ENCODE measurements at places on chromosomes 7 and 10.

- no peak for DNase-seq
These were observed 58.3 kb downstream of the SLC39A12 start for GRCh38 chr10:18010050-18010449.

GRCh38 chr7:139068544-139069399, 32.9 kb upstream of the ZC3HAV1L start:
- no peak for DNase-seq

DNA sequence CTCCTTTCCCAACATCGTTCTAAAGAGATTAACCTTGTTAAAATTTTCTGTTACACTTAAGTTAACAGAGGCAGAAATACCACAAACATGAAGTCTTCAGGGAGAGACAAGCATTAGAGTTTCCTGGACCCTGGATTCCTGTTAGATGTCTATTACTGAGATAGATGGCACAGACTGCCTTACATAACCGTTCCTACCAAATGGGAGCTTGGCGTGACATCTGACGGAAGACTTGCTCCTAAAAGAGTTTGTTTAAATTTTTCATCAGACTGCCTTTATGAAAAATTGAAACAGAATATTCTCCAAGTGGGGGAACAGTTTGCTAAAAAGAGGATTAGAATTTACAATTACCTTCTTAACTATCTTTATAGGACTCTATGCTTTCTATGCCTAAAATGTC, 22.7 kb downstream of the ANK3 start:
- DNase-seq: no peak

- no peak for DNase-seq
These were observed 31.7 kb downstream of the GPR22 start for GRCh38 chr7:107501593-107501992.

DNA sequence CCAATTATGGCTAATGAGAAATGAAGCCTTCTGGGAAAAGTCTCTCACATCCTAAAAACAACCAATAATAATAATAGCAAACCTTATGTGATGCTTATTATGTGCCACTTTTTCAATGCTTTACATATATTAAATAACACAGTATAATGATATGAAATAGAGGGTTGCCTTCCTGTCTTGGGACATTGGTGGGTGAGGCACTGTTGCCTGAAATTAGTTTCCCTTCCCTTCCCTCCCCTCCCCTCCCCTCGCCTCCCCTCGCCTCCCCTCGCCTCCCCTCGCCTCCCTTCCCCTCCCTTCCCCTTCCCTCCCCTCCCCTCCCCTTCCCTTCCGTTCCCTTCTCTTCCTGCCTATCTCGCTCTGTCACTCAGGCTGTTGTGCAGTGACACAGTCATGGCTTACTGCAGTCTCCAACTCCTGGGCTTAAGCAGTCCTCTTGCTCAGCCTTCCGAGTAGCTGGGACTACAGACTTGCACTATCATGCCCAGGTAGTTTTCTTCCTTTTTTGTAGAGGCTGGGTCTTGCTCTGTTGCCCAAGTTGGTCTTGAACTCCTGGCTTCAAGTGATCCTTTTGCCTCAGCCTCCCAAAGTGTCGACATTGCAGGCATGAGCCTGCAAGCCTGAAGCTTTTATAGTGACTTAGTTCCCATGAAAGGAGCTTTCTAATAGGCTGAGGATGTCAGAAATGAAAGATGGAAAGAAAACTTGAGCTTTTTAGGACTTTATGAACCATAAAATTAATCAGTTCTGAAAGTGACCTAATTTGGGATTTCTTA, 47.9 kb downstream of the PHTF2 start:
- no peak for DNase-seq

DNA sequence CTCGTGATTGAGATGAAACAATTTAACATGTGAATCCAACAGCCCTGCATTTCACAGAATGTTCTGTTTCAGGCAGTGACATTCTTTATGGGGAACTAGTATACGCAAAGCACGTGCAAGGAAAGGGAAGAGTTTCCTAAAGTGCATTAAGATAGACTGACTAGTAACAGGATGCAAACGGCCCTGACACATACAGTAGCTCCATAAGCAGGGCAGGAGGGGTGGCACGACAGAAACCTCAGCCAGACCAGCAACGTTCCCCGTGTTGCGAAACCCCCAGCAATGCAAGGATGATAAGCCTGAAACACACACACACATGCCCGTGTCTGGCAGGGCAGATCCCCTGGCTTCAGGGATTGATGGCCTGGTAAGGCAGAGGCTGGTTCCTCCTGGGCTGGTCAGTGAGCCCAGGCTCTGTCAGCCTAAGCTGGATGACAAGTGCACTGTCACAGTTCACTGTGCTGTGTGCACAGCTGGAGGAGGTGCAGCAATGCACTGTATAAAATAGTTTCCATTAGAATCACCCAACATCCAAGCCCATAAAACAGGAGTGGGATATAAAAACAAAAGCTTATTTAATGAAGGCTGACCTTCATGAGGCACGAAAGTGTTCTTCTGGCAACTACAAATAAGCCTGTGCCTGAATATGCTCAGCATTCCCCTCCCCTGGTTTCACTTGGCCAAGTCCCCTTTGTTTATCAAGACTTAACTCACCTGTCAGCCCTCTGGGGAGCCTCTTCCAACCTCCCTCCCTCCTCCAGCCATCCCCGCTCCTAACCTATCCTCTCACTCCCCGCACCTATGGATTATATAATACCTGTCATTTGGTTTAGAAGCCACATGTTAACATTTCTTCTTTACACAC, 88.8 kb downstream of the GSAP start:
- DNase-seq: peak; percentile 70

- DNase-seq: peak; percentile 82
These were observed 5.3 kb upstream of the PRKRIP1 start for GRCh38 chr7:102390697-102391484.

DNA sequence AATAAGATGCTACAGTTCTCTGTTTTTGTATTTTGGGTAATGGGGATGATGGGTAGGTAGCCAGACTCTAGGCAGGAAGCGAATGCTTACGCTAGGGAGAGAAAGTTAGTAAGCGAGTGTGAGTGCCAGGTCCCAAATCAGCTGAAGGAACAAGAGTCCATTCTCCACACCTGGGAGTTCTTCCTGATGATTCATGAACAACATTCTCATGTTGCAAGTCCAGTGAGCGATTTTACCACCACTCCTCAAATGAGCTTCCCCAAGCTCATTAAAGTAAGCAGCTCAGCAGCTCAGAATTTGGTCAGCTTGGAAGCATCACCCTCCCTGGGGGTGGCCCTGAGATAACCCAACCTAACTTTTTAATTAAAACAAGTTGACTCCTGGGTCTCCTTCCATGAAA, 27.3 kb downstream of the SH3PXD2A start:
- DNase-seq: no peak

- no peak for DNase-seq
These were observed at the start of gene CLEC5A for GRCh38 chr7:141946796-141947195. Gene CLEC5A (minus strand): TSS chr7:141946974. CDS start chr7:141946292, 682 bp downstream.

DNA sequence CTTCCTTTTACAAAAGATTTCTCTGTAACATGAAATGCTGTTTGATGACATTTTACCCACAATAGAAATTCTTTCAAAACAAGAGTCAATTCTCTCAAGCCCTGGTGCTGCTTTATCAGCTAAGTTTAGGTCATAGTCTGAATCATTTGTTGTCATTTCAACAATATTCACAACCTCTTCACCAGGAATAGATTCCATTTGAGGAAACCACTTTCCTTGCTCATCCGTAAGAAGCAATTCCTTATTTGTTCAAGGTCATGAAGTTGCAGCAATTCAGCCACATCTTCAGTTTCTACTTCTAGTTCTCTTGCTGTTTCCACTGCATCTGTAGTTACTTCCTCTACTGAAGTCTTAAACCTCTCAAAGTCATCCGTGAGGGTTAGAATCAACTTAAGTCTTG, 315.3 kb downstream of the TYW1 start:
- DNase-seq: no peak

GRCh38 chr10:32210306-32211045, 136.5 kb downstream of the EPC1 start:
- no peak for DNase-seq

DNA sequence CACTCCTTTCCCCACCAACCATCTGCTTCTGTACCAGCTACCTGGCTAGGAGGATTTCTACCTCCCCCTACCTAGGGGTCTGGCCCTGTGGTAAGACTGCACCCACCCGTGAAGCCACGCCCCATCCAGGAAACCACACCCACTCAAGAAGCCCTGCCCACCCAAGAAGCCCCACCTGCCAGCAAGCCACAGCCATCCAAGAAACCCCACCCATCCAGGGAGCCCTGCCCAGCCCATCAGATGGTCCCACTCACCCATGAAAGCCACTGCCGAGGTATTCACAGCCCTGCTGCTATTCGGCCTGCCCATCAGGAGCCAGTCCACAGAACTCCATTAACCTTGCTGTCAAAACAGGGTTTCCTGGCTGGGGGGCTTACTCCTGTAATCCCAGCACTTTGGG, 15.6 kb upstream of the MUC3A start:
- no peak for DNase-seq

DNA sequence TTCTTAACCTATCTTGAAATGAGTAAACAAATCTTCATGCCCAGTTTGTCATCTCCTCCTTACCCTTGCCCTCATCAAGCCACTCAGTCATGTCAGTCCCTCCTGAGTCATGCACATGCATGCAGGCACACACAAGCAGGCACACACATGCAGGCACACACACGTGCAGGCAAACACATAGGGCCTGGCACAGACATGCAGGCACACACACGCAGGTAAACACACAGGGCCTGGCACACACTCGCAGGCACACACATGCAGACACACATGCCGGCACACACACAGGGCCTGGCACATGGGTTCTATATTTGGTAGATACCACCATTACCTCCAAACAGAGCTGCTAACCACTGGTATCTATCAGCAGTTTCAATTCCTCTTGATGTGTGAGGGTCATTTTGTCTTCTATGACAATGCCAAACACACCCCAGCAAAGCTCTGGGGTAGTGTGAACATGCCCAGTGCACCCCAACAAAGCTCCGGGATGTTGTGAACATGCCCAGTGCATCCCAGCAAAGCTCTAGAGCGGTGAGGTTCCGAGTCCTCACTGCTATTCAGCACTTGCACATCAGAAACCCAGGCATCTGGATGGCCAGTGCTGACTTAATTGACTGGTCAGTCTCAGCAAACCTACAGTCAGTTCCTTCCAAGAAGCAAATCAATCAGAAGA, 563.8 kb downstream of the PTPRN2 start:
- DNase-seq: peak; percentile 51

- no peak for DNase-seq
These were observed 129.1 kb downstream of the SEPTIN14 start for GRCh38 chr7:55733241-55734140.

GRCh38 chr7:113959910-113960309, 41.1 kb upstream of the PPP1R3A start:
- no peak for DNase-seq

- DNase-seq: no peak
These were observed 4.0 kb upstream of the VIPR2 start for GRCh38 chr7:159148430-159149395.

- DNase-seq: no peak
These were observed 305.7 kb downstream of the FZD1 start for GRCh38 chr7:91569728-91570457.

DNA sequence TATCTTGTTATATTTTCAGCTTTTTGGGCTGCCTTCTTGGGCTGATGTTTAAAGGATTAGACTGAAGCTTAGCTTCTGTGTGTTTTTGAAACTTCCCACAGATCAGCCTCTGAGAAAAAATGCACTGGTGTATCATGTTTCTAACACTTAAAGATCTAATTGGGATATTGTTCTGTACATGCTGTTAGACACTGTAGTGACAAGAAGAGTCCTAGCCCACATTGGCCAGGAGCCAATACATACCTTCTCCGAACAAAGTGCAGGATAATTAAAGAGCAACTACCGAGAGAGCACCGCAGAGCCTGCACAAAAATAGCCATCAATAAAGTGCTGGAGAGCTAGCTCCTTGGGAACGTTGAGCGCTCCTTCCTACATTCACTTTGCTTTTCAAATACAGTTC, 289.4 kb upstream of the SP8 start:
- DNase-seq: no peak

GRCh38 chr7:93203496-93203895, 22.8 kb downstream of the HEPACAM2 start:
- DNase-seq: no peak

DNA sequence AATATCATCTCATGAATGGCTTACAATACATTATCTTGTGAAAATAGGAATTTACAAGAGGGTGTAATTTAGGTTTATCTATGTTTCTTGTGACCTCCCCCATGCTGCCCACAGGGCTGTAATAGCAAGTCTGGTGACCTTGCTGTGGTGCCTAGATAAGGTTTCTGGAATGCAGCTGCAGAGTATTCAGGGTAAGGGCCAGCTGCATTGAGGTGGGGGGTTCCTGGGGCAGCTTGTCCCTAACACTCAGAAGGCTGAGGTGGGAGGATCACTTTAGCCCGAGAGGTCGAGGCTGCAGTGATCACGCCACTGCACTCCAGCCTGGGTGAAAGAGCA, 5.3 kb upstream of the DHTKD1 start:
- no peak for DNase-seq

DNA sequence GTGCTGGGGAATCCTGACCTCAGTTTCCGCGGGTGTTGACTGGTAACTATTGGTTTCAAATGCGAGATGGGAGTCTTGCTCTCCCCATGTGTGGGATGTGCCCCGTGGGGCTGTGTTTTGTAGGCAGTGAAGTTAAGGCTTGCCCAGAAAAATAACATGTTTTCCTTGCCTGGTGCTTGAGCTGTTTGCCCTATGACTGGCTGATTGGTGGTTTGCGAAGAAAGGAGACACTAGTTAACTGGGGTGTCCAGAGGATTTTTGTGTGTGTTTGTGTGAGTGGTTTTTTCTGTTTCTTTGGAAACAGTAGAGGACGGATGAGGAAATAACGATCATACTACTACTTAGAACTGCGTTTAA, 61.9 kb downstream of the CREB5 start:
- no peak for DNase-seq

DNA sequence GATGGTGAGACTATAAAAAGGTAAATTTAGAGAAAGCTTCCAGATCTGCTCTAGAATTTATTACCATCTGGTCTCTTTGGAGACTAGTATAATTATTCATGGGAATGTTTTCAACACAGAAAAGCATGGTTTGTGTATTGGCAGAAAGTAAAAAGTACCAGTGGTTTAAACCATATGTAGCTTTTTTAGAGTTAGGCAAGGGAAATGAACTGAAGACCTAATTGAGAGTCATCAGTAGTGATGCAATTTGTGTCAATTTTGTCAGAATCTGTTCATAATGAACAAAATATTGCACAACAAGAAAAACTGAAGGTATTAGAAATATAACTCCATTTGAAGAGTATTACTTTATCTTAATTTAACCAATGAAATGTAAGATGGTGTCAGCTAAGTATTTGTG, 181.4 kb downstream of the ADK start:
- no peak for DNase-seq

- DNase-seq: no peak
These were observed 5.0 kb downstream of the NDUFA5 start for GRCh38 chr7:123552641-123553040.

DNA sequence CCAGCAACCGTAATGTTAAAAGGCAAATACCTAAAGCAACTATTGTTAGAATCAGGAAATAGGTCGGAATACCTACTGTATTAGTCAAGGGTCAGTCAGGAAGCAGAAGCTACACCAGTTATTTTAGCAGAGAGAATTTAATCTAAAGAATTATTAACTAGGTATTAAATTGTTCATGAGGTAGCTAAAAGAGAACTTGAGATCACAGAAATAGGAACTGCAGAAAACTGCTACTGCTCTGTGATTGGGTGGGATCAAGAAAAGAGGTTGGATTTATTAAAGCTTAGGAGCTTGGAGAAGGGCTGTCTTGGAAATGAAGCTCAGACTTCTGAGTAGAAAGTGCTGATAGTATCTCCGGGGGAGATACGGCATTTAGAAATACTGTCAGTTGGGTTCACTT, 20.0 kb upstream of the ZNF438 start:
- no peak for DNase-seq

Data from right atrium auricular region (tissue), 2 donors.